ENCODE measurements at places on chromosomes 6 and 20.

DNA sequence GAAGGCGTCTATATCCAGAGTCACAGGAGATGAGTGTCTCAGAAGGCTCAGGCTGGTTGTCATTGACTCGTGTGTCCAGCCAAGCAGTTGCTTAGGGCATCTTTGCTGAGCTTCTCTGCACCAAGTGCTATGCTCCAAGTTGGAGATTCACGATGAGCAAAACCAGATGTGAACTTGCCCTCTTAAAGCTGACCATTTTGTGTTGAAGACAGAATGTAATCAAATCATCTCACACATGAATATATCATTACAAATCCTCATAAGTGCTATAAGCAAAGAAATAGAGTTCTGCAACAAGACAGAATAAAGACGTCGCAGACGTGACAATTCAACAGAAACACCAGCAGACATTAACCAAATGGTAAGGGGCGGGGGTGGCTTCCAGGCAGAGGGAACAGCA is 103.9 kb downstream of the ALDH8A1 start:
- no peak for DNase-seq

- no peak for DNase-seq
Observed at GRCh38 chr6:151240791-151241642, 1.2 kb downstream of the AKAP12 start.

DNA sequence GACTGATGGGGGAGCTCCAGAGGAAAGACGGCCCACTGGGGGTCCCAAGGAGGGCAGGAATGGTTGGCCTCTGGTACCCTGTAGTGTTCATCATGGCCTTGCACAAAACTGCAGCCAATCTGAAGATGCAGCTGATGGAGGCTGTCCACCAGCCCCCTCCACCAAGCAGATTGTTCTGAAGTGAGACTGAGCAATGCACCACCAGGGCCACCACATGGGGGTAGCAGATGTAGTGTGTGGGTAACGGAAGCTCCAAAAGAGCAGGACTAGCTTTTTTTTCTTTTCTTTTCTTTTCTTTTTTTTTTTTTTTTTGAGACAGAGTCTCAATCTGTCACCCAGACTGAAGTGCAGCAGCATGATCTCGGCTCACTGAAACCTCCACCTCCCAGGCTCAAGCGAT is 181.0 kb upstream of the MYLIP start:
- no peak for DNase-seq

DNA sequence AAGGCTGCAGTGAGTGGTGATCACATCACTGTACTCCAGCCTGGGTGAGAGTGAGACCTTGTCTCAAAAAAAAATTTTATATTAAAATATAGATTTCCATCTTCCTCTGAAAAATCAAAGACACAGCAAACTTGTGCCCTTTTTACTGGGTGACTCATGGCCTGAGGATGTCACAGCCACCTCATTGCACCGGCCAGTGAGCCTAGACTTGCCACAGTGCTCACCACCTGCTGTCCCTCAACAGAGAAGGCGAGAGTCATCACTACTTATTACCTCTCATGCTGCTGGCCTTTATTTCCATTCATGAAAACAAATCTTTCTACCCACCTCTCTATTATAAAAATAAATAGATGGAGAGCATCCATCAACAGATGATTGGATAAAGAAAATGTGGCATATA is 295.8 kb downstream of the PREX1 start:
- DNase-seq: no peak

DNA sequence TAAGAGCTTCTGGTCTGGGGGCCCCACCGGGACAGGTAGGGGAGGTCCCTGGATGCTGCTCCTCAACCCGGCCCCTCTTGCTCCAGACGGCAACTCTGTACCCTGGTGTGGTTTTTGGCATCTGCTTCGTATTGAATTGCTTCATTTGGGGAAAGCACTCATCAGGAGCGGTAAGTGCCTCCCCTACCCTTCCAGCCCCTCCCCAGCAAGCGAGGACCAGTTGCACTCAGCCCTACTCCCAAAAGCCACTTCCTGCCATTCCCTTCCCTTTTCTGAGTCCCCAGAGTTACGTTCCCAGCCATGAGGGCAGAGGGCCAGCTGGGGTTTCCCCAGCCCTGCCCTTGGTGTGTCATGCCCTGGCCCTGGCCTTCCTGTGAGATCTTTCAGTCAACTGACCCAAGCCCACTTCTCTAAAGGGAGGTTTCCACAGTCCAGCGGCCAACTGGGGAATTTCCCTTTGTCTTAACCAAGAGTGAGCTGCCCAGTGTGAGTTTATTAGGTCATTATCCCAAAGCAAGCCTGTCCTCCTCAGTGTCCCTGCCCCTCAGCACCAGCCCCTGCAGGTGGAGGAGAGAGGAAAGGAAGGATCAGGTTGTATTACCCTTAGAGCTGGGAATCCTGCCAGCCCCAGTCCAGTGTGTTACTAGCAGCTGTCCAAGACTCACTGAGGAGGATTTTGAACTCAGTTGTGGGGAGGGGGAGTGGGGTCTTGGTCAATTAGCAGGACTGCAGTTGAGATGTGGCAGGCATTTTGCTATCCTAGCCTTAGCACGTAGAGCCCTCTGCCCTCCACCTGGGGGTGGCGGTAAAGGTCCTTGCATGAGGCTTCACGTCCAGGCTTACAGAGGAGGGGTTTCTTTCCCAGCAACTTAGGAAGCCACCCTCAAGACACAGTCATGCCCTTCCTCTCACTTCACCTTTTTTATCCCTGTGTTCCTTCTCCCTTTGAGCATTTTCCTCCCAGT is 45.8 kb downstream of the TM9SF4 start:
- DNase-seq: no peak

DNA sequence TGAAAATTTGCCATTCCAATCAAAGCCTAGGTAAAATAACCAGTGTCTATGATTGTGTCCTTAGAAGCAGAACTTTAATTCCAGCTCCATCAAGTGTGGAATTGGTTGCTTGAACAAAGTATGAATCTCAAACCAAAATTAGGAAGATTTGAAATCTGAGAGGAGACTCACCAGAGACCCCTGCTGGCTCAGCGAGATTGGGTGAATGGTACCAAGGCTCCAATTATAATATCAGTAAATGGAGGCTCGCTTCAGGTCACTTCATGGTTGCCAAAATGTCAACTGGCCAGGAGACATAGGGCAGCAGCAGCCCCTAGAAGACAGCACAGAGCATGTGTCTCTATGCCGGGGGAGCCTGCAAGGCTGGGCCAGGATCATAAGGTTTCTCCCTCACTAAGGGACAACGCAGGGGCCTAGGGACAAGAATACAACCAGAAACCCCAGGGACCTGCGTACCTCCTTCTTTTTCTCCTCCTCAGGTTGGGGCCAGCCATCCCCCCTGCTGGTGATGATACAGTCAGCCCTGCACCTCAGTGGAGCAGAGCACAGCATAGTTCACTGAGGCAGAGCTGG is 14.0 kb downstream of the RBL1 start:
- DNase-seq: no peak

GRCh38 chr6:104621396-104621795 is 238.3 kb downstream of the HACE1 start:
- DNase-seq: no peak

DNA sequence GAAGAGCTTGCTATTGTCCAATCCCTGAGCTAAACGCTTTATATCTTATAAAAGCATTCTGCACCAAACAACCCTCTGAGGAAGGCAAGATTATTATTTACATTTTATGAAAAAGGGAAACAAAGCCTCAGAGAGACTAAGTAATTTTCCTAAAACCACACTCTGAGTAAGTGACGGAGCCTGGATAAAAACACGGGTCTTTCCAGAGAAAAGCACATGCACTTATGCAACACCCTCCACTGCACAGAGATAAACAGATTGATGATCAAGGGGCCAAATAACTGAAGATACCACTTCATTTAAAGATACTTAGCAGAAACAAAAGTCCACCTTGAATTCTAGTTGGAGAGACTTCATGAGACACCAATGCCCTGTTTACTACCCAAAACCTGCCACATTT is 214.7 kb upstream of the PDE10A start:
- DNase-seq: no peak

GRCh38 chr6:56002336-56002735 is 126.9 kb upstream of the BMP5 start:
- no peak for DNase-seq

GRCh38 chr6:155330133-155330734 is 15.9 kb upstream of the TFB1M start:
- DNase-seq: no peak

DNA sequence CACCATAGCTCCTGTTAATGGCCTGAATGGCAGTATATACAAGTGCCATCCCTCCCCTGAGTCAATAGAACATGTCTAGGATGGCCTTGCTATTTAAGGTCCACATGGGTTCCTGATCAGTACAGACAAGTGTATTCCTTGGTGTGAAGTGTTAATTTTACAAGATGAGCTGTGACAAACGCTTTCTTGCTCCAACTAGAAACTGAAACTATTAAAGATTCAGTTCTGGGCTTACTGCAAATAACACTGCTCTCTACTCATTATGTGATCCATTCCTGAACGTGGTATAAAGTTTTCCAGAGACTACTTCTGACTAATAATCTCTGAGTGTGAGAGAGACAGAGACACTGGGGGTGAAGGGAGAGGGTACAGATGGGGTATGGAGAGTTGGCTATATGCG is 198.0 kb upstream of the FBXL4 start:
- no peak for DNase-seq

GRCh38 chr6:158853072-158853879 is 34.1 kb upstream of the EZR start:
- no peak for DNase-seq

GRCh38 chr6:158031381-158032353 is 50.0 kb downstream of the SYNJ2 start:
- no peak for DNase-seq

- DNase-seq: no peak
Observed at GRCh38 chr6:161266513-161267230, 7.2 kb downstream of the AGPAT4 start.

DNA sequence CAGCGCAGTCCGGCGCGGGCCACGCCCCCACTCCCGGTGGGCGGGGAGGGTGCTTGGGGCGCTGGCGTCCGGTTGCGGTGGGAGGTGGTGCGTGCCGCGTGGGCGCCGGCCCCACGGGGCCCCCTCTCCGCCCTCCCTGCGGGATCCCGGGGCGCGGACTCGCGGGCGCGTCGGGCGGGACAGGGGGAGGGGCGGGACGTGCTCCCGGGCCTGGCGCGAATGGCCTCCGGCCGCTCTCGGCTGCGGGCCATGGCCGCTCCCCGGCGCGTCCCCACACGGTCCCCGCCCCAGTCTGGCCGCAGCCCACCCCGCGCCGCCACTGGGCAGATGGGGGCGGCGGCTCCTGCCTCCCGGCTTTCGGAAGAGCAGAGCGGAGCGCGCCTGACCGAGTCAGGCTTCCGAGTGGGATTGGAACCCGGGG is 771 bp upstream of the PPP1R3G start:
- no peak for DNase-seq

- no peak for DNase-seq
Observed at GRCh38 chr6:167668019-167668753, 158.5 kb upstream of the AFDN start.

DNA sequence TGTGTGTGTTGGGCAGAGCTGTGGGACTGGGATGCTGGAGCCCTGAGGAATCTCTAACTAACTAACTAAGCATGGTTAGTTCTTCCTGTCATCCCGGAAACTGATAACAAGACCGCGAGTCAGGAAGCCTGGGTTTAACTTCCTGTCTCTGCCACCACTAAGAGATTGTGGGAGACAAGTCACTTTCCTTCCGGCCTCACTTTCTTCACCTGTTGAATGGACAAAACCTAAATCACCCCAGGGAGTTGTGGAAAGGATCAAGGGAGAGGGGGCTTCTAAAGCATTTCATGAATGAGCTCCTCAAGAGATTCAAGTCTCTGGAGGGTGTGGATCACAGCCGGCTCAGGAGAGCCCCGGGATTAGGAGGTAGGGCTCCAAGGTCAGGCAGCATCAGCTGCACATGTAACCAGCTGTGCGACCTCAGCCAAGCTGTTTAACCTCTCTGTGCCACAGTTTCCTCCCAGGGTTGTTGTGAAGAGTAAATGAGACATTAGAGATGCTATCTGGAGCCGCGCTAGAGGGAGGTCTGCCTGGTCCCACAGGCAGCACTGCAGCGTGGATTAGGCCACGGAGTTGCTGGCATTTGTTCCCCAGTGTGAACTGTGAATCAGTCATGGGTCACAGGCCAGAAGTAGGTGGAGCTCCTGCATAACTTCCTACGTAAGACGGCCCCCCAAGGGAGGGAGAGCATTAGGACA is 105.1 kb downstream of the TOX2 start:
- DNase-seq: no peak

DNA sequence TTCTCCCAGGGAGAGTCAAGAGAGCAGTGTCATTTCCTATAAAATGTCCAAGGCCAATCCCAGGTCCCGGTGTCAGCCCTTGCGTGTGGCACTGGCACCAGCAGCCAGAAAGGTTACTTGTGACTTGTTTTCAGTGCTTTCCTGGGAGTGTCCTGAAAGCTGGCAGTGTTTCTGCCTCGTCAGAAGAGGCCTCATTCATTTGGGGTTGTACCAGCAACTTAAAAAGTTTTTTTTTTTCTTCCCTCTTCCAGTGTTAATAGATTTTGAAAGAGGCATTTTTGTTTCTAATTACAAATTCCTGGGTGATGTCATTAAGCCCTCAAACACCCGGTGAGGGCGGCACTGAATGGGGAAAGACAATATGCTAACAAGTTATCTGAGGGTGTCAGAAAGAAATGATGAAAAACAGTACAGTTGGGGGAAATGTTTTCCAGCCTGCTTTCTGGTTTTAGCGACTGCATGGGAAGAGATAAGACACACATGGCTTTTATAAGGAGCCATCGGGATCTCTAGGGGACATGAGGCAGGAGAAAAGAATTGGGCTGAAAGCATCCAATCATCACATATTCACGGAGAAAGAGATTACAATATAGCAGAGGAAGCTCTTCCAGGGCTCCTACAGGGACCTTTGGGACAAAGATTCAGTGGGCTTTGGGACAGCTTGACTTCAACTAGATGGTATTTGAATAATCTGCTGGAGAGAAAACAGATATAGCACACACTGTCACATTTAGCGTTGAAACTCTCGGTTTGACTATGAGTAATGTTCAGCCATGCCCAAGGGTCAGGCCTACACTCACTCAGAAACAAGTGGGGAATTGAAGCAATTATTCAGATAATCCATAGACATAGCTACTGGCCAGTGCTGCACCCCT is 153.0 kb downstream of the BCAS1 start:
- no peak for DNase-seq

GRCh38 chr20:63854766-63855362 is 6.4 kb upstream of the ABHD16B start:
- DNase-seq: no peak

- DNase-seq: no peak
Observed at GRCh38 chr20:52031563-52032303, 159.8 kb downstream of the ZFP64 start.

GRCh38 chr6:142950291-142950690 is 5.3 kb upstream of the HIVEP2 start:
- DNase-seq: no peak

DNA sequence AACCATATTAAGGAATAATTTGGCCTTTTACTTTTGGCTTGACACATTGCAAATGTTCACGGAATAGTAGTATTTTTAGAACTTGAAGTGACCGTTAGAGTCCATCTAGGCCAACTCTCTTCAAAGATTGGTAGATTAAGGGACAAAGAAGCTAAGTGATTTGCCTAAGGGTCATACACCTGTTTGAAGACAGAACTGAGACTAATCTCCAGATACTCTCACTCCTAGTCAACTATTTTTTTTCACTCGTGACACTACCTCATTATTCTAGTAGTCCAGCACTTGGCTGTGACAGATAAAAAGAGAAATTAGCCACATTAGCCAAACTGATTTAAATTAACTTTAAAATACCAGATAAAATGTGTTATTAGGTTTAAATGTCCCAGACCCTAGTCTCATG is 10.6 kb downstream of the ACSS2 start:
- no peak for DNase-seq

GRCh38 chr6:134402372-134402984 is 84.6 kb upstream of the SGK1 start:
- DNase-seq: no peak

GRCh38 chr6:26576929-26577719 is 19.6 kb upstream of the ABT1 start:
- DNase-seq: no peak
